CD8-positive, alpha-beta memory T cell (primary cell): ENCODE measurements at places on chromosomes 6 and 20. TPM values are rescaled to one million over a fixed set of nuclear protein-coding genes. Genes with fewer than 3 reads are reported as not detected.
A peak's percentile ranks its signal among the peaks of the same experiment; 100 is the strongest.

The C6orf141 gene
- total RNA-seq = not detected

The PRSS35 gene
- total RNA-seq = not detected

GRCh38 chr6:166520905-166521834 lies 65.3 kb downstream of the RAMACL start:
- H3K36me3 ChIP-seq = no peaks in the 10 kb centered on the region
- H3K4me3 ChIP-seq = no peak overlapping the region
- H3K27me3 ChIP-seq = no peaks in the 10 kb centered on the region
- DNase-seq = no peak
- H3K4me1 ChIP-seq = no peaks in the 10 kb centered on the region
- no peak overlapping the region for H3K27ac ChIP-seq

DNA sequence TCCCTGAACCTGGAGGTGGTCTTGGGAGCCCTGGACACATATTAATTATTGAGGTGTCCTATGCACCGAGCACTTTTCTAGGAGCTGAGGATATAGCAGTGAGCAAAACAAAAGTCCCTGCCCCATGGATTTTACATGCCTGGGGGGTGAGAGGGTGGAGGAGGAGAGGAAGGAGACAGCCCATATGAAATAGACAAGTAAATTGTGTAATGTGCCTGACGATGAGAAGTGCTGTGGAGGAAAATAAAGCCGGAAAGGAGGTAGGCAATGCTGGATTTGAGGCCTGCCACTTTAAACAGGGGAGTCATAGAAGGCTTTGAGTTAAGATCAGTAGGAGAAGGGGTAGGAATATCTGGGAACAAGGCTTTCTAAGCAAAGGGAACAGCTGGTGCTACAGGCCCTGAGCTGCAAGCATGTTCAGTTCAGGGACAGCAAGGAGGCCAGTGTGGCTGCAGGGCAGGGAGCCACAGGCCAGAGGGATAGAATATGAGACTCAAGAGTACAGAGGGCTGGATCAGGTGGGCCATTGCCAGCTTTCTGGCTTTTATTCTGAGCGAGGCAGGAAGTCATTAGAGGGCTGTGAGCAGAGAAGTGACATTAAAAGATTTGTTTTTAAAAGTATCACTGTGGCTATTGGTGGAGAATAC lies 19.1 kb upstream of the MYLIP start:
- no peaks in the 10 kb centered on the region for H3K27me3 ChIP-seq
- DNase-seq = no peak
- H3K4me1 ChIP-seq = no peaks in the 10 kb centered on the region
- peak overlapping the region; percentile 45 for H3K27ac ChIP-seq
- H3K4me3 ChIP-seq = no peak overlapping the region

DNA sequence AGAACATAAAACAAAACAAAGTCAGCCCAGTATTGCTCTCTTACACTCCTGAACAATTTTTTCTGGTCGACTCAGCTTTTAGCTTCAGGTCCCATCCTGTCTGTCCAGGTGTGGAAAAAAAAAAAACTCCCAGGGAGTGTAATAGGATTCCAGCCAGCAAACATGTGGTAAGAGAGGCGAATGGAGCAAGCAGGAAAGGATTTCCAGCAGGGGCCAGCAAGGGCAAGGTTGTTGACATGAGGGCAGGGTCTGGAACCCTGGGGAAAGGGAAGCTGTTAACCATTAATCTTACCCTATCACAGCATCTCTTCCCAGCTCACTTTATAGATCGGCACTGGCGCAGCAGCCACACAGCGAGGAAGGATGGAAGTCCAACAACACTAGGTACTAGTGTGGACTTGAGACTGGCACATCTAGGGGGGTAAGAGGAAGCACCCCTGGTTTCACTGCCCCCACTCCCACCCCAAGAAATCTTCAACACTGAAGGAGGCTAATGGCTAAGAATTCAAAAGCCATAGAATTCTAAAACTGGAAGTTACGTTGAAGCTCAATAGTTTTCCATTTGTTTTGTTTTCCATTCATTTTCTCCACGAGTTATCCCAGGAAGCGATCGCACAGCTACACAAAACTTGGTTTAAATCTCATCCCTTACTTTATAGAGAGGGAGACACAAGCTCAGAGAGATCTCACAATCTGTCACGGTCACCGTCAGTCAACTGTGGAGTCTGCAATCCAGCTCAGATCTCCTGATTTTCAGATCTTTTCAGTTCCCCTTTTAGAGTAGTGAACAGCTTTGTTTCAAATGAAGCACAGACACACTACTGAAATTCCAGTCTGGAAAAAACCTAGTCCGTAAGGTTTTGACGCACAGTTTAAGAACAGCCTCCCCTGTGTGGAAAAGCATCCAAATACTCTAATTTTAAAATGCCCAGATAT lies 53.3 kb downstream of the SLC22A23 start:
- no peak overlapping the region for H3K4me3 ChIP-seq
- H3K4me1 ChIP-seq = no peaks in the 10 kb centered on the region
- no peaks in the 10 kb centered on the region for H3K27me3 ChIP-seq
- no peak for DNase-seq
- no peak overlapping the region for H3K27ac ChIP-seq
